ENCODE measurements at places on chromosomes 3 and 15.

GRCh38 chr3:39668420-39668819 lies 141.0 kb upstream of the MYRIP start:
- peak; percentile 51 for DNase-seq

- DNase-seq = no peak
These were observed 34.6 kb downstream of the CD200R1L start for GRCh38 chr3:112811917-112812660.

DNA sequence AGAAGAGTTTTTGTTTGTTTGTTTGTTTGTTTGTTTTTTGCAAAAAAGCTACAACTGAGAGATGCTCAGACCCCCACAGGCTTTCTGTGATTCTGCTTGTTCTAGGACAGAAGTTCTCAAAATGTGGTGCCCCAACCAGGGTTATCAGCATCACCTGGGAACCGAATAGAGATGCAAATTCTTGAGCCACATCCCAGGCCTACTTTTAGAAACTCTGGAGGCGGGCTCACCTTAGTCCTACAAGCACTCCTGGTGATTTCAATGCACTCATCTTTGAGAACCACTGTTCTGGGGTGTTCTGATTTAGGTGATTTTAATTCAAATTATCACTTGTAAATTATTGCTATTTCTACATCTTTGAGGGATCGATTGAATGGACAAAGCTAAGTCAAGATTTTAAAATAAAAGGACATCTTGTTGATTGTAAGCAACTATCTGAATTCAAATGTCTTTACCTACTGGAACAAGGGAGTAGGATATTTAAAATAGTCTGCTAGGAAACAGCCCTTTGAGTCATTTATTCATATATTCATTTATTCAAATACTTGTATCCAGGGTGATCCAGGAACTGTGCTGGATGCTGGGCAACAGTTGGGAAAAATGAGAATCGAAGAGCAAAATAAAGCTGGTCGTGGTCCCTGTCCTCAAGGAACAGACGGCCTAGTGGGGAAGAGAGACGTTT lies 44.7 kb upstream of the CADPS start:
- DNase-seq = no peak

- DNase-seq = no peak
These were observed 86.6 kb upstream of the CHD2 start for GRCh38 chr15:92813485-92813884.

GRCh38 chr3:32990116-32990515 lies 38.7 kb downstream of the CCR4 start:
- DNase-seq = no peak

Measured in NCI-H524 (cell line).